ENCODE measurements at places on chromosomes 4 and X.

- no peak for DNase-seq
Observed at GRCh38 chr4:152536545-152537182, 772 bp upstream of the FBXW7 start.

GRCh38 chr4:99657798-99658197, at the start of gene C4orf54:
Gene C4orf54, minus strand, starts transcription at chr4:99657828. Its CDS starts 3,180 bp downstream, at chr4:99654648.
- no peak for DNase-seq

DNA sequence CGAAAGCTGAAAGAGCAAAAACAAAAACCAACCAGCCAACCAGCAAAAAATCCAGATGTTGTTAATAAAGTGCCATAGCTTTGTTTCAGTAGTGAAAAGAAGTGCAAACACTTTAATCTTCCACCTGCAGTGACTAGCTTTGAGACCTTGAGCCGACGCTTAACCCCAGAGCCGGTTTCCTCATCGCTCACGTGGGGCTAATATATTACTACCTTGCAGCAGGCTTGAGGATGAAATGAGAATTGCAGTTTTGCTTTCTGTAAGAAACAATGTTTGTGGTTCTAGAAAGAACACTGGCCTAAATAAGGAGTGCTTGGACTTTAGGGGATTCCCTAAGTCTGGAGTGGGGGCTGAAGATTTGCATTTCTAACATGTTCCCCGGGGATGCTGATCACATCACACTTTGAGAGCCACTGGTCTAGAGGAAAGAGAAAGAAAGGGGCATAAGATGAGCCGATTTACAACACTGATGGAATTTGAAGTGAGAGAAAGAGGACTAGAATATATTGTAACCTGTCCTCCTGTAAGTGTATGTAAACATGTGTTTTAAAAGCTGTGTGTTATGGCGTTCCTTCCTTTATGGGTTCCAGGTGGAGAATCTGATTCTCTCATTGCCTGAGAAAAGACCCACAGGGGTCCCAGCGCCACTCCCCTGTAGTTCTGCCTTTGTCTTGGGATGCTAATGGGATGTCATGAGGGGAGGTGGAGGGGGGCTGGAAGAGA, 1.4 kb downstream of the FGF2 start:
- no peak for DNase-seq

GRCh38 chrX:136115904-136116297, 31.4 kb upstream of the FHL1 start:
- DNase-seq, result no peak

- DNase-seq, result no peak
Observed at GRCh38 chrX:20046864-20047263, 56.0 kb upstream of the BCLAF3 start.

- no peak for DNase-seq
Observed at GRCh38 chr4:114860786-114861185, 252.6 kb downstream of the NDST4 start.

DNA sequence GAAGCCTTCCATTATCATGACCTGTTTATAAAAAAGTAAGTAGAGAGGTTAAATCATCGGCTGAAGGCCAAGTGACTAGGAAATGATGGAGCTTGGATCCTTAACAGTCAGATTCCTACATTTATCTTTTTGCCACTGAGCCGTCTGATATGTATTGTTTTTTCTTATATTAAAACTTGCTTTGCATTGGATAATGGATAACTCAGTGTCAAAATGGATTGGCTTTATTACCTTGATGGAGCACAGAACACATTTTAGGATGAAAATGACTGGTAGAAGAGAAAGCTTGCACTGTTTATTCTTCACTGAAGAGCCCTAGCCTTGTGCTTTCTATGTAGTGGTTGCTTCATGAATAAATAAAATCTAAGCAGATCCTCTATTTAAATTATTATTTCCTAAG, 54.2 kb upstream of the TSPAN5 start:
- DNase-seq, result no peak

DNA sequence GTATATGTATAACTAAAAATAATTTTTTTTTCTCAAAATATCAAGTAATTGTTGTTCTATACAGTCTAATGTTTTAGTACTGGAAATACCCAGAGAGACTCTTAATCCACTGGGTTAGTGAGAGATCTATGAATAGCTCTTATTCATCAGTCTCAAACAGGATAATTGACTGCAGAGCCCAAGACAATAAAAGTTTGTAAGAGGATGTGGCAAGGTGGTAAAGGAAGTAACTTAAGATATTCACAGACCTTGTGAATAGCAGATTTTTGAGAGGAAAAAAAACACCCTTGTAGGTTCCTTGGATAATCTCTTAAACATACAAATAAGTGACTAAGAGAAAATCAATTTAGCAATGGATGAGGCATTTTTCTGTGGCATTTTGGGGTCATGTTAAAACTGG, 210.9 kb upstream of the FAM241A start:
- no peak for DNase-seq

DNA sequence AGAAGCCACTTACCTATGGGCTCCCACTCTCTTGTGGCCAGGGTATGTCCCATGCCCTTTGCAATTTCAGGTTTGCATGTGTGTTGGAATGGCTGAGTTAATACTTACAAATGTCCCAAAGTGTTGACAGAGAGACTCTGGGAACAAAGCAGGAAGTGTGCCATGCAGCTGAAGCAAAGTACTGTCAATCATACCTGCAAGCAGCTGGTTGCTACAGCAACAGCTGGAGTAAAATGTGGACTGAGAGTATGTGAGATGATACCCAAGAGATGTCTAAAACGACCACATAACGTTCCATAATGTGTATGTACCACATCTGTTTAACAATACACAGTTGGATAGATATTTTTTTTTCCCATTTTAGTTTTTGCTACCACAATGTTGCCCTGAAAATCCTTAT, 82.8 kb upstream of the CAMK2D start:
- no peak for DNase-seq
